ENCODE measurements at places on chromosomes 5 and 9. TPM values are rescaled to one million over a fixed set of nuclear protein-coding genes. Genes with fewer than 3 reads are reported as not detected.

DNA sequence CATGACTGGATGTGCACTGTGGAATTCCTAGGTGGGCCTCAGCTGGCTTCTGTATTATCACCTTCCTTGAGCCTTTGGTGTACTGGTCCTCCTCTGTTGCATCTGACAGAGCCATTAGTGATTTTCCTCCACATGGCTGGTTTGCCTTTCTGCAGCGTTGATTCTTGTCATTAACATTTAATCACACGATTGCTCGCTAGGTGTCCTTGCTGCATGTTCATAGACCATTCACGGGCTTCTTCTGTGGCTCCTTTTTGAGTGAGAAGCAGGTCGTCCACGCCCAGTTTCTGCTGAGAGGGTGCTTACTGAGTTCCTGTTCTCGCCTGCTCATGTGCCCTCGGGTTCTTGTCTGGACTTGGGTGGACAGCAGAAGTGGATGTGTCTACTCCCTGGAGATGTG is 29.3 kb downstream of the ADAMTS16 start:
- no peak for DNase-seq
- peaks cover 3% of the 10 kb centered on the region for H3K36me3 ChIP-seq
- no peaks in the 10 kb centered on the region for H3K4me1 ChIP-seq
- H3K27ac ChIP-seq, result no peak overlapping the region
- H3K4me3 ChIP-seq, result no peak overlapping the region

DNA sequence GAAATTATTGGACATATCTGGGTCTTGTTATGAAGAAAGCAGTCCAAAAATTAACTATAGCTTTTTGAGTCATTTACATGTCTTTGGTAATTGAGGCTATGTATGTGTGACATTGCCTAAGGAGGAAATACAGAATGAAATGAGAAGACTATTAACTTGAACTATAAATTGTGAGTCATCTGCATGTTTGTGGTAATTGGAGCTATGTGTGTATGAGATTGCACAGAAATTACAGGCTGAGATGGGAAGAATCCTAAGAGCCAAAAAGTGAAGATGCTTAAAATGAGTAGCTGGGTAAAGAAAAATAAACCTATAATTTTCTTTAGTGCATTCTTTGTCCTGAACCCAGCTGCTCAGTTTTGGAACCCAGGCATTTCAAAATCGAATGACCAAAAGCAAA is 747.6 kb upstream of the EDIL3 start:
- H3K27me3 ChIP-seq, result no peaks in the 10 kb centered on the region
- DNase-seq, result no peak
- H3K27ac ChIP-seq, result no peak overlapping the region
- no peaks in the 10 kb centered on the region for H3K36me3 ChIP-seq

DNA sequence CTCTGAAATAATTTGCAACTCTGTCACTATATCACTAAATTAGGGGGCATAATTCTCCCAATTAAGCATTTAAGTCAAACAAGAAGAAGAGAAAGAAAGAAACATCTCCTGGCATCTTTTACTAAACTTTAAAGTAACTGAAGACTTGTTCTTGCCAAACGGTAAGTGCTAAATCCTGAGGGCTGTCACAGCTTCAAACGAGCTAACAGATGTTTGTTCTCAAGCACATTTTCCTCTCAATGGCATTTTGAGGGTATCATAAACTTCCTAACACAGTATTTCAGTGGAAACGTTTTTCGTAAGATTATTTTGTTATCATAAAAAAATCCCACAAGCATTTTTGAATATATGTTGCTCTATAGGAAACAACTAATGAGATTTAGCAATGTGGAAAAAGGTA is 169.5 kb upstream of the TAS2R1 start:
- H3K27ac ChIP-seq, result no peak overlapping the region
- H3K36me3 ChIP-seq, result no peaks in the 10 kb centered on the region
- H3K27me3 ChIP-seq, result no peaks in the 10 kb centered on the region
- H3K4me3 ChIP-seq, result no peak overlapping the region
- no peak for DNase-seq

The ALDOB gene
- total RNA-seq, result not detected

The TEK gene
- not detected for total RNA-seq

The SHROOM1 gene
- total RNA-seq, result 2.1 TPM

The SLC46A2 gene
- not detected for total RNA-seq

The MARCHF11 gene
- not detected for total RNA-seq

All from activated T-cell treated with anti-CD3 and anti-CD28 coated beads, Interleukin-2, amount 50 U/mL, for 72 hours (primary cell).